ENCODE measurements at places on chromosomes 6 and 20.

- no peak for DNase-seq
These were observed 15.9 kb downstream of the GLO1 start for GRCh38 chr6:38687043-38687353.

- no peak for DNase-seq
These were observed 58.6 kb downstream of the LIN28B start for GRCh38 chr6:105015482-105015881.

GRCh38 chr20:2986466-2986865, 57.0 kb upstream of the GNRH2 start:
- DNase-seq, result no peak

GRCh38 chr6:134519465-134519864, 201.6 kb upstream of the SGK1 start:
- peak; percentile 54 for DNase-seq

- DNase-seq, result no peak
These were observed 179.8 kb downstream of the TASP1 start for GRCh38 chr20:13458860-13459451.

- DNase-seq, result no peak
These were observed 135.1 kb upstream of the COL21A1 start for GRCh38 chr6:56382416-56382940.

DNA sequence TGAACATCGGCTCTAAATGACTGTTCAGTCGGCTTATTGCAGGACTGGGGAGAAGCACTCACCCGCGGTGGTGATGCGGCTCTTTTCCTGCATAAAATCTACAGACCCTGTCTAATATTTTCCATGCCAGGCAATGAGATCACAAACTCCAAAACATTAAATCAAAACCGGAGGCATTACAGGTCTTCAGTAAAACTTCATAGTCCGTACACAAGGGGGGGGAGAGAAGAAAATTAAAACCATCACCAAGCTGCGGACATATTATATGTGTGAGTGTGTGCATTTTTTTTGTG, 6.3 kb upstream of the PAX1 start:
- DNase-seq, result no peak

- no peak for DNase-seq
These were observed 43.6 kb downstream of the FGD2 start for GRCh38 chr6:37048851-37049757.

DNA sequence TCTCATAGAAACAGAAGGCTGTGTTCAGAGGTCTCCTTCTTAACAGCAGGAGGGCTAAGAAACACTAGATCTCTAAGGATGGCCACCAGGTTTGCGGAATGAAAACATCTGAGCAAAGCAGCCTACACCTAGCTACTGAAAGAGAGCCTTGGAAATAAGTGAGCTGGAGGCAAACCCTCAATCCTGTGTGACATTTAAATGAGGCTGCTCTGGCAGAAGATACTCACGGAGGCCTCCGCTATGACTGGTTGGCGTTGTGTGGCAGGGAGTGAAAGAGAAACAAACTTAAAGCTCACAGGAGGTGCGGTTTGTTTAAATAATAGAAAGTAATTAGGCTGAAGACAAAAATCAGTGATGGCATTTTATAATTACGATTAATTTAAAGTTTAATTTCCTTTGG, 162.0 kb upstream of the RNF217 start:
- DNase-seq, result no peak

DNA sequence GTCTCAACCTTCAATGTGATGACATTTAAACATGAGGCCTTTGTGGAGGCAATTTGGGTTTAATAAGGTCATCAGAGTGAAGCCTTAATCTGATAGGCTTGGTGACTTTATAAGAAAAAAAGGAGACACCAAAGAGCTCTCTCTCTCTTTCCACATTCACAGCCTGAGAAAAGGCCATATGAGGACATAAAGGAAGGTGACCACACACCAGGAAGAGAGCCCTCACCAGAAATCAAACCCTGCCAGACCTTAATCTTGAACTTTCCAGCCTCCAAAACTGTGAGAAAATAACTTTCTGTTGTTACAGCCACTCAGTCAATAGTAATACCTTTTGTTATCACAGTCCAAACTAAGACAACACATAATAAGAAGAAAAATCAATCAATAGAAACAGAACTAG, 47.7 kb downstream of the COL12A1 start:
- DNase-seq, result no peak

DNA sequence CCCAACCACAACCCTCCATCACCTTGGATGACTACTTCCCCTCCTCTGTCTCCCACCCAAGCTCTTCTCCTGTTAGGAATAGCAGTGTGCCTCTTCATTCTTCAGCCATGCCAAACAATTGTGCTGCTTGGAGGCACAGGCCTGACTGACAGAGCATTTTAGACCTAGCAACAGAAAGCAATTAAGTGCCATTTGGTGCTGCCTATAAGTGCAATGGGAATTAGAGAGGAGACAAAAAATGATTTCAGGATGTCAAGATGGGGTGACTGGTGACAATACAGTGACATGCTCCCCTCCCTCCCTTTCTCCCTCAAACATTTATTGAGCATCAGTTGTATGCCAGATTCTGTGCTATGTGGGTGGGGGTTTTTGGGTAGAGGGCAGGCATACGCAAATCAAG, 322.6 kb upstream of the MOCS1 start:
- no peak for DNase-seq

DNA sequence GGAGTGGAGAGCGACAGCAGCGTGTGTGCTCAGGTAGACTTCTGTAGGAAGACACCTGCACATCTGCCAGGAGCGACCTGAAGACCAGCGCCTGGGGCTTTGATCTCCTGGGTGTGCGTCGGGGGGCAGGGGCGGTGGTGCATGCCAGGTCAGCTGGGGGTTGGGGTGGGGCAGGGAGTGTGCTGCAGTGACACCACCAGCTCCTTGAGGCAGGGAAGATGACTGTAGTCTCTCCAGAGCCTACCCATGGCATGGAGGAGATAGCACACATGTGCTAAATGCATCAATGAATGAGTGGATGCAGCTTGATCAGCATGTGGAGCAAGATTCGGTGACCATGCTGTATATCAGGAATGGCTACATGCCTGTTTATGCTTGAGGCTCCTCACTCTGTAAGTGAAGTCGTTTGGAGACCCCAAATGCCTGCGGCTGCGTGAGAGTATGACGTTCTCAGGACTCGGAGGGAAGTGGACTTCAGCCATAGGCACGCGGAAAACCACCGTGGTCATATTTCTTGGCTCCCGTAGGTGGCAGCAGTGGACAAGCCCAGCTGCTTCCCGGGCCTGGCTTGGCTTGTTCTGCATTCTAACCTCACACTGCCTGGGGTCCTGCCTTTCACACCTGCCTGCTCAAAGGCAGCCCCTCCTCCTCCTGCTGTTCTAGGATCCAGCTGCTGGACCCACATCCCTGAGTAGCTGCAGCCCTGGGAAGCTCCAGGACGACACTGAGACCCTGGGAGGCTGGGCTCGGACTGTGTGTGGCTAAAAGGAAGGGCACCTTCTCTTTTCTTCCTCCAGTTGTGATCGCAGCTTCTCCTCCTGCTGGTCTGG, 39.4 kb upstream of the KCNK16 start:
- DNase-seq, result peak; percentile 66

DNA sequence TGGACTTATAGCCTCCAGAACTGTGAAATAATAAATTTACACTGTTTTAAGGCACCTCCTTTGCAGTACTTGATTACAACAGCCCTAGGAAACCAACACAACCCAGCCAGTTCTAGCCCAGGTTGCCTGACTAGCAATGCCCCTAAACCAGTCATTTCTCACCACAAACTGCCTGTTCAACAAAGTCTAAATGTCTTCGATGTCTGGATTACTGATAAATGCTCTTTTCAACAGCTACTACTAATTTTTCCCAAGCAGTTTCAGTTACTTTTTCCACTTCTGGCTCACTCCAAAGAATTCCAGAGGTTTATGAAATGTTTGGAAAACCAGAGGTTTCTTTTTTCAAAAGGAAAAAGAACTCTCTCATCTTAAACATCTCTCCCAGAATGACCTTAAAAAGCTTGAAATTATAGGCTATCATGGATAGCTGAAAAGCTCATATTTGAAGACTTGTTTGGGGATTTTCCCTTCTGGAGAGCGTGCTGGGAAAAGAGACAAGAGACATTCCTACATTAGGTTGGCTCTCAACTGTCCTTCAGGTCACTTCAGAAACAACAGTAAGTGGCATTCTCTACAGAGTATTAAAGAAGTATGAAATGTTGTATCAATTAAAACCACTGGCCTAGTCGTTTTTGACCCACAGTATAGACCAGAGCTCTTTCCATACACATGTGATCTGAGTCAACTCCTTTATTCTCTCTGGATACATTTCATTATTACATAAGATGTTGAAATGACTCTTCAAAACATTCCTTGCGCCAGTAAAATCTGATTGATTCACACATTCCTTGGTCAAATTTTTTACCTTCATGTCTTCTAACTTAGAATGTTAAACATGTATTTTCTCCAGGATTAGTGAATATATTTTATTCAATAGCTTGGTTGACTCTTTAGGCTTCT, 265.9 kb downstream of the COL12A1 start:
- no peak for DNase-seq

GRCh38 chr6:106574741-106575458, 54.4 kb downstream of the RTN4IP1 start:
- DNase-seq, result no peak

DNA sequence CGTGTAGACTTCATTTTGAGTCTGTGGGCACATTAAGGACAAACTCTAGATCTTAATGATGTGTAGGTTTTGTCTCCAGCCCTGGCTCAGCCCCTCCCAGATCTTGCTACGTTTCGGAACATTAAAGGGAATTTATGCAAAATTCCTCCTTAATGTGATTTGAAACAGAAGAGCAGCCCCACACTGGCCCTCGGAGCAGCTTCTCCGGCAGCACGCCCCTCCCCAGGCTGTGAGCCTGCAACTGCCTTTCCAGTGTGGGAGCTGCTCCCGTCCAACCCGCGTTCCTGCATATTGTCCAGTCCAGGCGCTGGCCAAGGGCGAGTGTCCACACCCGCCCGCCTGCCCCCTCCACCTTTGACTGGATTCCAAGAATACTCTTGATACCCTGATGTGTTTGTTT, 257.2 kb downstream of the TAF4 start:
- peak; percentile 25 for DNase-seq

DNA sequence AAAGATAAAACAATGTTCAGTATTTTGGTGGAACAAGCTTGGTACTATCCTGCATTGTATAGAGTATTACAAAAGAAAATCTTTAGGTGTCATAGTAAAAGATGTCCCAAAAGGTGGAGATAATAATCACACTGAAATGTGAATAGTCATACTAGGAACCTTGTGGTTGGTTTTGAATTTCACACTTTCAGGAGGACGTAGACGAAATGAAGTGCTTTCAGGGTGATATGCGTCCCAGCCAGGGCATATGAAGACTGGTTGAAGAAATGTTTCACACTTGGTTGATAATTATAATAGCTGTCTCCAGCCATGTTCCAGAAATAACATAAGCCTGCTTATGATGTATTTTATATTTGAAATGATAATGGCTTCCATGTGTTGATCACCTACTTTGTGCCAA, 60.4 kb downstream of the SCAND1 start:
- DNase-seq, result no peak

DNA sequence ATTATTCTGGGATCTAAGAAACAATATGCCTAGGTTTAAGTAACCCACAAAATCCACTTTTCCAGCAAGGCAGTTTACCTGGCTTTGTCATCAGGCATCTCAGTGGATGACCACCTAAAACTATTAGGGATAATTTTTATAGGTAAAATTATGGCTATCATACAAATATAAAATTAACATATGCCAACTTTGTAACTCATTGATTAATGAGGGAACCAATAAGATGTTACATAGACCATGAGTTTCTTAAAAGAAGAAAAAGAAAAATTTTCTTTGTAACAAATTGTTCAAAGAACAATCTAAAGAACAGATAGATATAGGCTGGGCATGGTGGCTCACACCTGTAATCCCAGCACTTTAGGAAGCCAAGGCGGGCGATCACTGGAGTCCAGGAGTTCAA, 49.7 kb upstream of the FILIP1 start:
- DNase-seq, result no peak

DNA sequence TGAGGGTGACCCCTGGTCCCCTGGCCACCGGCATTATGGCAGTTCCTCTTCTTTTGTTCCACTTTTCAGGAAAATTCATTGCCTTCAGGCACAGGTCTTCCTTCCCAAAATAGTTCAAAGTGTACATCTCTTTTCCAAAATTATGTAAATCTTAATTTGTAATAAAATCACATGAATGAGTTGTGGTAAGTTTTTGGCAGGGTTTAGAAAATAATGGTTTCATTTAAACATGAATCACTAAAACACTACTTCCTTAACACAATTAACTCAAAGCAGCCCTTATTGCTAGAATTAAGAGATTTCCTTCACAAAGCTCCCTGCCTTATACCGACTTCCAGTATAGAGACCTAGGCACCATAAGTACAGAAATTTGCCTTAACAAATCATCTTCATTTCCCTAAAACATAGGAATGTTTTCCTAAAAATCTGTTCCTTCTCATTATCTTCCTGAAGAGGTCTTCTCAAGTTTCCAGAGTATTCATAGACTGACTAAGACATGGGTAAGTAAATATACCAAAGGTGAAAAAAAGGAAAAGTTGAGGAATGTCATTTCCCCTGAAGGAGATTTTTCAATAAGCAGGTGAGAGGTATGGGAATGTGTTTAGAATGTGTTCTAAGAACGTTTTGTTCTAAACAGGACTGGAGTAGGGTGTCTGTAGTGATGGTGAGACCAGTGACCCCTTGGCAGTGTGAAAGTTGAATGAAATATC, 148.2 kb upstream of the CITED2 start:
- no peak for DNase-seq

DNA sequence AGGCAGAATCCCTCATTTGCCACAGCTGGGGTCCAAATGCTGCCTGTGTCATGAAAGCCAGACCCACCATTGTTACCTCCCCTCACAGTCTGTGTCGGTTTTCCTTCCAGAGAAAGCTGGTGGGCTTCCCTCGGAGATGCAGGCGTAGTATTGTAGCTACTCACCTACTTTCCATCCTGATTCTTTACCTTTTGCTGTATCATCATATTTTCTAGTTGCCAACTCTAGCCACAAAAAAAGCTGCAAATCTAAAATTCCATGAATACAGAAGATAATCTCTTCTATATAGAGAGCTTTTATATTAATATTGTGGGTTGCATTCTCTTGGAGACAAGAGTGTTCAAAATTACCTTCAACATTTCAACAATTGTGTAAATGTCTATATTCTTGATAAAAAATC, 98.0 kb upstream of the LAMP5 start:
- DNase-seq, result no peak

DNA sequence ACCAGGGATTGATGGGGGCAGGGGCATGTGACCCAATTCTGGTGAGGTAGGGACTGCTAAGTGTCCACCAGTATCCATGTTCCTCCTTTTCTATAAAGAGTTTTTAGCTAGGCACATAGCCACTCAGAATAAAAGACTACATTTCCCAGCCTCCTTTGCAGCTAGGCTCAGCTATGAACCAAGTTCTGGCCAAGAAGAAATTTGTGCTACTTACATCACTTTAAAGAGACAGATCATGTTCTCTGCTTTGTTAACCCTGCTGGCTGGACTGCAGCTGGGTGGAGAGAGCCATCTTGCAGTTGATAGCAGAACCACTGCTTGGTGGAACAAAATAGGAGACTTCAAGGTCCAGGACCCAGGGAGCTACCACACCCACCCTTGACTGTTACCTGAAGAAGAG, 5.3 kb upstream of the CCM2L start:
- no peak for DNase-seq

GRCh38 chr20:44959082-44959637, 1.0 kb downstream of the TOMM34 start:
- DNase-seq, result no peak

Data from renal cortex interstitium (tissue), 15 donors.